ENCODE measurements at places on chromosomes 4 and X. TPM values are rescaled to one million over a fixed set of nuclear protein-coding genes. Genes with fewer than 3 reads are reported as not detected.

The SH3D19 gene
- total RNA-seq = 4.3 TPM

The SUPT20HL1 gene
- not detected for total RNA-seq

The FRMPD3 gene
- total RNA-seq = not detected

The UGT2A3 gene
- not detected for total RNA-seq

The MAGEB10 gene
- total RNA-seq = not detected

The FAM47A gene
- not detected for total RNA-seq

The DGAT2L6 gene
- total RNA-seq = not detected

The RNF128 gene
- 5.5 TPM for total RNA-seq

The KCND1 gene
- 0.59 TPM for total RNA-seq

The SLC25A31 gene
- total RNA-seq = not detected

The CCSER1 gene
- total RNA-seq = not detected

The RTL5 gene
- 1.2 TPM for total RNA-seq

The MTTP gene
- 0.39 TPM for total RNA-seq

The KIAA1210 gene
- not detected for total RNA-seq

The IQSEC2 gene
- total RNA-seq = 28.4 TPM

The TCEAL9 gene
- total RNA-seq = 114 TPM

The HAND2 gene
- total RNA-seq = 0.36 TPM

The LONRF3 gene
- 1.4 TPM for total RNA-seq

The BEND2 gene
- total RNA-seq = not detected

The FAM133A gene
- total RNA-seq = 23.7 TPM

The CLDN22 gene
- not detected for total RNA-seq

The SRP72 gene
- 104 TPM for total RNA-seq

The VEGFD gene
- total RNA-seq = 0.39 TPM

The TBC1D9 gene
- total RNA-seq = 7.2 TPM

The CFI gene
- total RNA-seq = 1.1 TPM

The STPG2 gene
- not detected for total RNA-seq

The RGN gene
- 0.10 TPM for total RNA-seq

The LRRC66 gene
- 0.10 TPM for total RNA-seq

The RHOH gene
- not detected for total RNA-seq

Measured in RPMI7951 (cell line).